ENCODE measurements at places on chromosomes 1 and 21. TPM values are rescaled to one million over a fixed set of nuclear protein-coding genes. Genes with fewer than 3 reads are reported as not detected.

DNA sequence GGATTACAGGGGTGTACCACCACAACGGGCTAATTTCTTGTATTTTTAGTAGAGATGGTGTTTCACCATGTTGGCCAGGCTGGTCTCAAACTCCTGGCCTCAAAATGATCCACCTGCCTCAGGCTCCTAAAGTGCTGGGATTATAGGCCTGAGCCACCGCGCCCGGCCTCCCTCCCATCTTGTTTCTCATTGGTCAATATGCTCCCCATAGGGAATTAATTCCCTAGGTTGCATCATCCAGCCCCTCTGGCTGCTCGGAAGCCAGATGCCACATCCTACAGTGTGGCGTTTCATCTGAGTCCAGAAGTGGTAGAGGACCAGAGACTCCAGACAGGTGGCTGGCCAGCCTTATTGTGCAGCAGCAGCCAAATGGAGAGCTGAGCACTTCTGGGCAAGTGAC, 11.5 kb upstream of the VASH2 start:
- no peak for DNase-seq
- H3K4me1 ChIP-seq, result no peaks in the 10 kb centered on the region
- H3K4me3 ChIP-seq, result no peak overlapping the region
- H3K27me3 ChIP-seq, result no peaks in the 10 kb centered on the region

- H3K36me3 ChIP-seq, result no peaks in the 10 kb centered on the region
- no peak overlapping the region for H3K4me3 ChIP-seq
- H3K4me1 ChIP-seq, result peaks cover 5% of the 10 kb centered on the region
These were observed 41.3 kb upstream of the LAMC2 start for GRCh38 chr1:183144752-183145151.

DNA sequence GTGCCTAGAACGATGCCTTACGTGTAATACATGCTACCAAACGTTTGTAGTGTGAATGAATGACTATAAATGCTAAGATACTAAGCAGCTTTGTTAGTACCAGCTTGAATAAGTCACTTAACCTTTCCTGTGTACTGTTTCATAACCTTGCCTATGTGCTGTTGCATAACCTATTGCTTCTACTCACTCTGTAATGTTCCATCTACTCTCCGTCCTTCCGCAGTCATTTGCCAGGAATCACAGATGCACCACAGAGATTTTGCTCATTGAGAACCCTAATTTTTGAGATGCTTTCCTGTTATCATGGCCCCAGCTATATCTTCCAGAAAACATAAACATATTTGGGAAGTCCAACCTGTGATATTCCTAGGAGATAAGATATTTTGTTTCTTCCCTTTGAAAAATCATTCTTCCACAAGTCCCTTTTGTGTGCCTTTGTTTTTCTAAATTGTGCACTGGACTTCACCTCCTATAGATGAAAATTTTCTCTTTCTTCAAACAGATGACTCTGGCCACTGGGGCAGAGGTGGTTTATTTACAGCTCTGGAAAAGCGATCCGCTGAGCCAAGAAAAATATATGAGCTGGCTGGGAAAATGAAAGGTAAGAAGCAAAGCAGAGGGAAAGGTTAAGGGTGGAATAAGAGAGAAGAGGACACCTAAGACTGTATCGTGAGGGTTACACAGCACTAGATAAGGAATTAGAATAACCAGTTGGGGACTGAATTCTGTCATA, 44.8 kb downstream of the CHD1L start:
- DNase-seq, result no peak
- H3K4me3 ChIP-seq, result no peak overlapping the region
- H3K36me3 ChIP-seq, result peaks cover 12% of the 10 kb centered on the region
- no peak overlapping the region for H3K27ac ChIP-seq
- no peaks in the 10 kb centered on the region for H3K27me3 ChIP-seq

DNA sequence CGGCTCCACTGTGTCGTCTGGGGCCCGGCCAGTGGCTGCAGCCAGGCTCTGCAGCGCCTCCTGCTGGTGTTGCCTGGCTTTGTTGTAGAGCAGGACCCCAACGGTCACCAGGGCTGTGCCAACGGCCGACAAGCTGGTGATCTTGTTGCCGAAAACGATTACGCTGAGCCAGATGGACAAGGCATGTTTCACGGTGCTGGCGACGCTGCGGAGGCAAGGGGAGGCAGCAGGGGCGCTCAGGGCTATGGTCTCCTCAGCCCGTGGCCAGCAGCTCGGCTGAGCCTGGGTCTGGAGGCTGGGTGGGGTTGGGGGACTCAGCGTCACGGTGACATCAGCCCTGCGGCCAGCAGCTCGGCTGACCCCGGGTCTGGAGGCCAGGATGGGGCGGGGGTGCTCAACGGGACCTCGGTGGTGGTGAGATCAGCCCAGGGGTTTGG, 7.0 kb upstream of the CDK11B start:
- no peak for DNase-seq
- no peak overlapping the region for H3K4me3 ChIP-seq
- no peaks in the 10 kb centered on the region for H3K27me3 ChIP-seq
- peaks cover 8% of the 10 kb centered on the region for H3K4me1 ChIP-seq
- H3K27ac ChIP-seq, result no peak overlapping the region
- H3K36me3 ChIP-seq, result peaks cover under 1% of the 10 kb centered on the region

The IKBKE gene
- total RNA-seq, result 28.4 TPM

DNA sequence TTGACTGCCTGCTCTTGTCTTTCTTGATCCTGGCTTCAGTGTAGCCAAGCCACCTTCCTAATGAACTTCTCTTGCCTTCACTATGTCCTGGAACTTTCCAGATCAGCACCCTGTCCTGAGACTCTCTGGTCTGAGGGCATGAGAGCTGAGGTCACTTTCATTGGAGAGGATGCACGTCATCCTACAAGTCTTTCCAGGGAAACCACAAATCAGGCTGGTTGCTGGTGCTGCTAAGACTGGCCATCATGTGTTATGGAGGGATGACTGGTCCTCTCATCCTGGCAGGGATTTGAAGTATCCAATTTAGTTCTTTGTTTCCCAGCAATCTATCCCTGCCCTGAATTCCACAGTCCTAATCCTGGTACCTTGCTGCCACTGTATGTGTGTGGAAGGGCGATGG, 228.6 kb downstream of the GPATCH2 start:
- H3K36me3 ChIP-seq, result no peaks in the 10 kb centered on the region
- H3K4me3 ChIP-seq, result no peak overlapping the region
- no peak for DNase-seq
- H3K4me1 ChIP-seq, result no peaks in the 10 kb centered on the region
- H3K27me3 ChIP-seq, result no peaks in the 10 kb centered on the region

DNA sequence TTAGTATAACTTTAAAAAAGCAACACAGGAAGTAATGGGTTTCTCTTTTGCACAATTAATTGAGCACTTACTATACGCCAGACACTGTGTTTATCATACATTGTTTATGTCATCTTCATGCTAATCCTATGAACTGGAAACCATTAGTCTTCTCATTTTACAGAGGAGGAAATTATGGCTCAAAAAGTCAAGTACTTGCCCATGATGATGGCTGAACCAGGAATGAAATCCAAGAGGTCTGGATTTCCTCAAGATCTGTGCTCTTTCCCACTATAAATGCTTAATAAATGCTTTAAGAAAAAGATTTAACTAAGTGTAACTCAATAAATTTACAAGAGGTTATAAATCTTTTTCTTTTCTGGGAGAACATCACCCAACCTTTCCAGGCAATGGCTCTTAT, 303.7 kb upstream of the RRP15 start:
- H3K27ac ChIP-seq, result no peak overlapping the region
- no peak overlapping the region for H3K4me3 ChIP-seq
- no peak for DNase-seq
- no peaks in the 10 kb centered on the region for H3K36me3 ChIP-seq

- DNase-seq, result no peak
- no peak overlapping the region for H3K27ac ChIP-seq
- H3K36me3 ChIP-seq, result no peaks in the 10 kb centered on the region
- H3K27me3 ChIP-seq, result no peaks in the 10 kb centered on the region
These were observed 8.3 kb downstream of the TTC22 start for GRCh38 chr1:54792686-54793282.

- H3K4me3 ChIP-seq, result no peak overlapping the region
- H3K36me3 ChIP-seq, result no peaks in the 10 kb centered on the region
- no peaks in the 10 kb centered on the region for H3K27me3 ChIP-seq
These were observed 395.5 kb downstream of the USP25 start for GRCh38 chr21:16125274-16125673.

DNA sequence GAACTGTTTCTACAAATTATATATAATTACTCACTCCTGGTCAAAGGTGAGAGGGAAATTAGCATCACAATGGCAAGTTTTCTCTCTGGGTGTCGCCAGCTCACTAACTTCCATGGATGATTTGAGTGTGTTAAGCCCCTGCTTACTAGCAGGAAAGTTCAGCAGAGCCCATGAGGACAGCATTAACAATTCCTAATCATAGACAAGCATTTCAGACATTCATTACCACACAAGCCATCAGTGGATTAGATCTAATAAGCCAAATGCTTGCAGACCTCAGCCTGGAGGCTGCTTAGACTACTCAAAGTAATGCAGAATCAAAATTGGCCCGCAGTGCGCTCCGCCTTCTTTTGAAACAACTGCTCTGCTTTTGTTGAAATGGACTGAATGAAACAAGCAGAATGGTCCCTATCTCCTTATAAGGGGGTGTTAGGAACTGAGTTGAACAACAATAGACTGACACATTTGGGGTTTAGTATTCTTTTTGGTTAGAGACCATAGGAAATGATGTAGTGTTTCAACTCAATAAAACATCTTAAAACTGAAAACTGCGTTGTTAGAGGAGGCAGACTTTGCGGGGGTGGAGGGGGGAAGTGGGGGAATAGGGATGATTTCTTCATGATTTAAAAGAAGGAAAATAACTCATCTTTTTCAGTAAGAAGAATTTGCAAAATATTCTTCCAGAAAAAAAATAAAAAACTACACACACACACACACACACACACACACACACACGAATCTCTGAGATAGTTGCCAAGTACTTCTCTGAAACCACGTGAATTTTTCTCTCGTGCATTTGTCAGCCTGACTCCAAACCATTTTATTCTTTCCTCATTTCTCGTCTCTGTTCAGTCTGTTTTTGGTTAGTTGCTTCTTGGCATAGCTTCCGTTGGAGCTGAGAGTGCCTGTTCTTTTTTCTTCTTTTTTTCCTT, 54.6 kb downstream of the GORAB start:
- H3K4me1 ChIP-seq, result no peaks in the 10 kb centered on the region
- no peak for DNase-seq
- H3K36me3 ChIP-seq, result no peaks in the 10 kb centered on the region
- no peaks in the 10 kb centered on the region for H3K27me3 ChIP-seq

GRCh38 chr1:214419650-214420049, 131.8 kb downstream of the PTPN14 start:
- H3K4me3 ChIP-seq, result no peak overlapping the region
- no peaks in the 10 kb centered on the region for H3K27me3 ChIP-seq
- H3K36me3 ChIP-seq, result no peaks in the 10 kb centered on the region
- DNase-seq, result no peak
- no peak overlapping the region for H3K27ac ChIP-seq

The ASTN1 gene
- 0.15 TPM for total RNA-seq

- DNase-seq, result peak; percentile 59
- no peak overlapping the region for H3K4me3 ChIP-seq
- peak overlapping the region; percentile 0 for H3K27ac ChIP-seq
- H3K36me3 ChIP-seq, result no peaks in the 10 kb centered on the region
These were observed 18.0 kb downstream of the SERTAD4 start for GRCh38 chr1:210250665-210250997.

DNA sequence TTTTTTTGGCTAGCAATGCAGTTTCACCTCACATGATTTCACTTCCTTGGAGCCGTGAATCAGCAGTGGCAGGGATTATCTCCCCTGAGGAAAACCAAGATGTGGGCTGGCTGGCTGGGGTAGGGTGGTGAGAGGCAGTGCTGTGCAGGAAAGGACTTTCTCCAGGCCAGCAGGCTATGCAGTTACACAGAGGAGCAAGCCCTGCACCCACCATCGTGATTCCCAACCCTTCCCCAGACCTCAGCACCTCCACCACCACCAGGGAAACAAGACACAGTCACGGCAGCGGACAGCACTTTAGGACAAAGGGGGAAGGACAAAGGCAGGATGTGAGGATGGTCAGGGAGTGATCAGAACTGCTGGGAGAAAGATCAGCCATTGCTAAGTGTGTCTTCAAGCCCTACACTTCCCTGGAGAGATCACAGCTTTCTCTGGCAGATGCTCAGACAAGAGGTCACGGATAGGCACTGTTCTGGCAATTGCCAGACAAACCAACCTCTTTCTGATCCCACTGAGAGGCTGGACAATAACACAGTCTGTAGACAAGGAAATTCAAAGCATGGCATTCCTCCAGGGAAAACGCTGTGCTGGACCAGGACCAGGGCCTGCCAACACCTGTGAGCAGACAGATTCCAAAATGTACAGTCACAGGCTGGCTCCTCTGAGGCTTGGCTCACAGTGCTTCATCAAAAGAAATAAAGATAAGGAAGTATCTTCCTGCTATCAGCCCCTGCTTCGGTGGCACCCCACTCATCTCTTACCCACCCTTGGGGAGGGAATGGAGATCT, 509.4 kb downstream of the SMYD3 start:
- H3K36me3 ChIP-seq, result no peaks in the 10 kb centered on the region
- no peak overlapping the region for H3K27ac ChIP-seq
- no peak for DNase-seq
- H3K27me3 ChIP-seq, result no peaks in the 10 kb centered on the region
- H3K4me1 ChIP-seq, result no peaks in the 10 kb centered on the region

Measured in colonic mucosa (tissue), 4 donors.